ENCODE measurements at places on chromosomes 16 and 17.

DNA sequence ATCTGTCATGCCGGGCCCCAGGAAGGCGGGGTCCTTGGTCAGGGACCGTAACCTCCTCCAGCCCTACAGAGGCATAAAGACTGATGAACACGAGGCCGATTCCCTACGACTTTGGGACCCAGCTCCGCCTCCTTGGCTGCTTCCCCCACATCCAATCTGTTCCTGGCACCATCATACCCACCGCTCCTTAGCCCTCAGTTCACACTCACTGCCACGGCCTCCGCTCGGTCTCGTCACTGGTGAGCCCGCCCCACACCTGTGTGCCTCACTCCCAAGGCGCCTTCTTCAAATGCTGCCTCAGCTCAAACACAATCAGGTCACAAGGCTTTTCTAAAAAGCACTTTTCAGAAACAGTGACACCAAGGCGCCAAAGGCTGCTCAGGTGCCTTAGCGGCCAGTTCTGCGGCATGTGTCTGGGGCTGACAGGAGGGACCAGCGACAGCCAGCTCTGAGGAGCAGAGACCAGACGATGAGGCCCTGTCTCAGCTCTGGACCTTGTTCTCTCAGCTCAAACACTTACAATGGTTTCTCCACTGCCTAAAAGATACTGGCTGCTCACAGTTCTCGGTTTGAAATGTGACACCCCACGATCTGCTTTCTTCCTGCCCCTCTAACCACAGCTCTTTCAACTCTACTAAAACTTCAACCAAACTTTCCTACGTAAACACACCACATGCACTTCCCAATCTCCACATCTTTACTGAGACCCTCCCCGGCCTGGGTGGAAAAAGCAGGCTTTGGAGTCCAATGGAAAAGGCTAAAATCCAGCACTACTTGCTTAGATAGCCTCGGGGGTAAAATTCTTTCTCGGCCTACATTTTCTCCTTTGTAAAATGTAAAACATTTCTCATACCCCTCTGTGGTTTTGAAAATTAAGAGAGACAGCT is 33.2 kb downstream of the CYB5D2 start:
- H3K4me1 ChIP-seq: no peaks in the 10 kb centered on the region
- no peak for DNase-seq
- no peak overlapping the region for H3K4me3 ChIP-seq

GRCh38 chr17:278676-279059 is 73.9 kb downstream of the RPH3AL start:
- no peaks in the 10 kb centered on the region for H3K36me3 ChIP-seq
- no peak overlapping the region for H3K4me3 ChIP-seq
- DNase-seq: peak; percentile 21
- no peak overlapping the region for H3K27ac ChIP-seq
- H3K27me3 ChIP-seq: no peaks in the 10 kb centered on the region

- no peaks in the 10 kb centered on the region for H3K27me3 ChIP-seq
- H3K4me3 ChIP-seq: no peak overlapping the region
- H3K36me3 ChIP-seq: no peaks in the 10 kb centered on the region
- no peaks in the 10 kb centered on the region for H3K4me1 ChIP-seq
- no peak overlapping the region for H3K27ac ChIP-seq
Measured at GRCh38 chr16:60407034-60407433, 1629.2 kb downstream of the CDH8 start.

GRCh38 chr17:28327709-28328108 is 7.6 kb downstream of the IFT20 start:
- no peaks in the 10 kb centered on the region for H3K27me3 ChIP-seq
- H3K4me1 ChIP-seq: no peaks in the 10 kb centered on the region
- DNase-seq: no peak
- H3K27ac ChIP-seq: no peak overlapping the region

DNA sequence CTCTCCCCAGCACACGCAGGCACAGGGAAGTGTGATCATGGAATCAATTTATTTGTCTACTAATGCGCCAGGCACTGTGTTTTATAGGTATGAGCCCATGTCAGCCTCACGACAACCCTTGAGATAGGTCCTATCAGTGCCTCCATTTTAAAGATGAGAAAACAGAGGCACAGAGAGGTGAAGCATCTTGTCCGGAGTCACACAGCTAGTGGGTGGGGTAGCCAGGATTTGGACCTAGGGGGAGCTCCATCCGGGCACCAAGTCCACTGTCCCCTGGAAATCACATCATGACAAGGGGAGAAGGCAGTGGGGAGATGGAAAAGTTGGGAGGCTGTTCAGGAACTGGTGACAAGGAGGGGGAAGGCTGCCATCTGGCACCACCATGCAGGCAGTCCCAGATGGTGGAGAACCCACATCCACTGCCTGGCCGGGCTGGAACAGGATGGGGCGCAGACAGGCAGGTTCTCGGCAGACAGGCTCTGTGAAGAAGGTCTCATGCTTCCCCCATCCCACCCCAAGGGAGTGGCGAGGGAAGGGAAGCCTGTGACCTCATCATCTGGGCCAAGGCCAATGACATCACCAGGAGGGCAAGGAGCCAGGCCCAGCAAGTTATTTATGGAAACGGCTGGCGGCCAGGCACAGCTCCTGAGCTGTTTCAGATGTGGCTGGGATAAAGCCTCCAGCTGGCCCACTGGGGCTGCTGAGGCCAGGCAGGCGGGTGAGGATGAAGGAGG is 126.0 kb upstream of the SDK2 start:
- H3K4me1 ChIP-seq: peaks cover 28% of the 10 kb centered on the region
- peak; percentile 67 for DNase-seq
- H3K27me3 ChIP-seq: no peaks in the 10 kb centered on the region
- H3K36me3 ChIP-seq: no peaks in the 10 kb centered on the region
- no peak overlapping the region for H3K27ac ChIP-seq

DNA sequence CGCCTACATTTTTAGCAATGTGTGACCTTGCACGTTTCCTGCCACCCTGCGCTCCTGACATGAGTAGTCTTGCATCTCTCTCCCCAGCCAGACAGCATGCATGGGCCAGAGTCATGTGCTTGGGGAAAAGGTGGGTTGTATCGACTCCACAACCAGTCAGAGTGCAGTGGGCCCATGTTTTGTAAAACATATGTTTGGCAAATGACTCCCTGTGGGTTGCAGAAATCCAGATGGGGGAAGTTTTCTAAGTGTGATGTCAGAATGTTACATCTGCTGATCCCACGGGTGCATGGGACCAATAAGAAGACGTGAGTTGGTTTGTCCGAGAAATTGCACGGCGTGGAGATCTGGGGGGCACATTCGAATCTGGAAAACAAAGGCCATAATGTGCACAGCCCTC is 147.1 kb downstream of the FOXL1 start:
- DNase-seq: no peak
- no peaks in the 10 kb centered on the region for H3K36me3 ChIP-seq
- no peaks in the 10 kb centered on the region for H3K4me1 ChIP-seq
- H3K4me3 ChIP-seq: no peak overlapping the region
- no peak overlapping the region for H3K27ac ChIP-seq

- peaks cover 23% of the 10 kb centered on the region for H3K4me1 ChIP-seq
- peak overlapping the region; percentile 71 for H3K4me3 ChIP-seq
- no peaks in the 10 kb centered on the region for H3K27me3 ChIP-seq
- peak overlapping the region; percentile 82 for H3K27ac ChIP-seq
- H3K36me3 ChIP-seq: no peaks in the 10 kb centered on the region
- no peak for DNase-seq
Measured at GRCh38 chr17:80034791-80035686, 633 bp downstream of the TBC1D16 start.

DNA sequence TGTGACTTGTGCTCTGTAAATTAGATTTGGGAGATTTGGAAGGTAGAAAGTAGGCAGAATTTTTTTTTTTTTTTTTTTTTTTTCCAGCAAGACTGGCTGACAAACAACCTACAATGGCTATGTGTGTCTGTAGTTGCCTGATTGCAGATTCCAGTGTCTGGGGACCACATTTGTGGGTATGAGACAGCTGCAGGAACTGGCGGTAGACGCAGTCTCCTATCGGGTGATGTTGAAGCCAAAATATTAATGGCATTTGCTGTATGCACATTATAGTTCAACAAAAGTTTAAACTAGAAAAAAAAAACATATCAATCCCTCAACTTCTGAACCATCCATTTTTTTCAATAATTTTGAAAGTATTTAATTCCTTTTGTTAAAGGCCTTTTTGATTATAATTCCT is 665.2 kb downstream of the TOX3 start:
- DNase-seq: no peak
- H3K4me1 ChIP-seq: no peaks in the 10 kb centered on the region
- no peak overlapping the region for H3K4me3 ChIP-seq

DNA sequence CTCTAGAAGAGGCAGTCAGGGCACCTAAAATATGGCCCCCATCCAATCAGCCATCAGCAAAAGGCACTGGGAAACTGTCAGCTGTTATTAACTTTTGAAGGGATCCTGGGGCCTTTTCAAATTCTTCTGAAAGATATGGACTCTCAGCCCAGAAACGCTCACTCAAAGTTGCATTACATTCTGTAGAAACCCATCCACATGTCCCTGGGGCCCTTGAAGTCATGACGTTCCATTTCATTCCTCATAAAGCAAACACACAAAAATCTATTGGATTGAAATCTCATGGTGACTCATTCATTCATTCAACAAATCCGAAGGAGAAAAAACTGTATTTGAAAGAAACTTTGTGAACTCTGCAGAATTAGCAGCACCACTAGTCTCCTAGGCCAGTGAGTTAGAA is 215.3 kb downstream of the C16orf95 start:
- no peak for DNase-seq
- H3K4me1 ChIP-seq: peaks cover 10% of the 10 kb centered on the region
- no peak overlapping the region for H3K4me3 ChIP-seq
- no peaks in the 10 kb centered on the region for H3K36me3 ChIP-seq
- no peak overlapping the region for H3K27ac ChIP-seq

DNA sequence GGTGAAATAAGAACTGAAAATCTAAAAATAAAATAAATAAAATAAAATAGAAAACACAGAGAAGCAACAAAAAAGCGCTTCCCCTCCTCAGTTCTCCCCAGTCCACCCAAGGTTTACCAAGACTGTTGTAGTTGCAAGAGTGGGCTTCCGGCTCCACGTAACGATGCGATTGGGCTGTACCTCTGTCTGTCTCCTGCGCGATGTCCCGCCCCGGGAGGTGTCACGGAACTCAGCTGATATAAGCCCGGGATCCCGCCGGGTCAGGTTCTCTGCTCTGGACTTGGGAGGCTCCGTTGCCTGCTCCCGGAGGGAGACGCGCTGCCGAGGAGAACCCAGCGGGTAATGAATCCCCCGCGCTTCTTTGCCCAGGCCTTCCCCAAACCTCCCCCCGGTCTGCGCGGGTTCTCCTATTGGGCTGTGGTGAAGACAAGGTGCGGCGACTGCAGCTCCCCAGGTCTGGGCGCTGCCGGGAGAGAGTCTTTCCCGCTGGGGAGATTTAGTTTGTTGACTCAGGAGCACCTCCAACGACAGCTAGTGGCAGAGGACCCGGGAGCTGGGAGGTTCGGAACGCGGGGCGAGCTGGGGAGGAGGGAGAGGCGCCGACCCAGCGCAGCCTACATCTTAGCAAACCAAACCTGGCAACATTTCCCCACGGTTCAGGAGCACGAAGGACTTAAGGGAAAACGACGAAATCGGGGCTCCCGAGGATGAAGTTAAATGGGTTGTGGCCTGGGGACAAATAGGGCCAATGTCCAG is at the start of gene SLFN5:
SLFN5 (plus strand) TSS at position 268 of the 756 bp plus-strand sequence. CDS start 15,619 bp downstream, outside the sequence.
- peaks cover 20% of the 10 kb centered on the region for H3K4me1 ChIP-seq
- H3K36me3 ChIP-seq: no peaks in the 10 kb centered on the region
- no peaks in the 10 kb centered on the region for H3K27me3 ChIP-seq

GRCh38 chr16:83374979-83375378 is 432.8 kb upstream of the HSBP1 start:
- H3K27ac ChIP-seq: no peak overlapping the region
- H3K4me1 ChIP-seq: no peaks in the 10 kb centered on the region
- no peak overlapping the region for H3K4me3 ChIP-seq
- no peak for DNase-seq
- no peaks in the 10 kb centered on the region for H3K36me3 ChIP-seq
- H3K27me3 ChIP-seq: no peaks in the 10 kb centered on the region

GRCh38 chr16:84286578-84287240 is 8.0 kb upstream of the WFDC1 start:
- no peaks in the 10 kb centered on the region for H3K36me3 ChIP-seq
- H3K27me3 ChIP-seq: no peaks in the 10 kb centered on the region
- no peak overlapping the region for H3K4me3 ChIP-seq

- no peaks in the 10 kb centered on the region for H3K36me3 ChIP-seq
- H3K27ac ChIP-seq: no peak overlapping the region
- DNase-seq: no peak
- H3K27me3 ChIP-seq: no peaks in the 10 kb centered on the region
- H3K4me3 ChIP-seq: no peak overlapping the region
Measured at GRCh38 chr17:7631398-7632380, 1.8 kb downstream of the SHBG start.

GRCh38 chr16:28318042-28318744 is 25.9 kb downstream of the SBK1 start:
- H3K4me3 ChIP-seq: no peak overlapping the region
- H3K4me1 ChIP-seq: no peaks in the 10 kb centered on the region
- DNase-seq: no peak
- H3K36me3 ChIP-seq: no peaks in the 10 kb centered on the region
- no peaks in the 10 kb centered on the region for H3K27me3 ChIP-seq

DNA sequence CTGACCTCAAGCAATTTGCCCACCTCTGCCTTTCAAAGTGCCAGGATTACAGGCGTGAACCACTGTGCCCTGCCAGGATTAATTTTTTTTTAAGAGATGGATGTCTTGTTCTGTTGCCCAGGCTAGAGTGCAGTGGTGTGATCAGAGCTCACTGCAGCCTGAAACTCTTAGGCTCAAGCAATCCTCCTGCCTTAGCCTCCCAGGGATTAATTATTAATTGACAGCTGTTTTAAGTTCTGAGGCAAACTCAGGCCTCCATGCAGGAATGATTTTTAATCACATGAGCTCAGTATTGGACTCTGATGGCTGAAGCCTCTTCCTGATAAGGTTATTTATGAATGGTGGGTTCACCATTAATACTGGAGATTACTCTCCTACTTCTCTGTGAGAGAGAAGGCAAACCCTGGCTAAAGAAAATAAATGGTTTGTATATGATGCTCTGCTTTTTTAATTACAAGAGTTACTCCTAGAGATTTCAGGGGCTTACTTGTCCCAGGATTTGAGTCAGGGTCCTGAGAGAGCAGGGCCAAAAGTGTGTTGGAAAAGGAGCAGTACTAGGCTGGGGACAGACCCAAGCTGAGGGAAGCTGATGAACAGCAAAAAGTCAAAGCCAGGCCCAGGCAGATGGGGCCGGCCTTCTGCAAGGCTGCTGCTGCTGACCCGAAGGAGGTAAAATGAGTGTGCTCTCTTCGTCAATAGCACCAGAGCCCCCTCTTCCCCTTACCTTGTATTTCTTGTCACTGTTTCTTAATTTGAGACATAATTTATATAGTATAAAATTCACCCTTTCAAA is 56.9 kb upstream of the HAS3 start:
- no peaks in the 10 kb centered on the region for H3K4me1 ChIP-seq
- DNase-seq: no peak
- H3K27me3 ChIP-seq: no peaks in the 10 kb centered on the region
- H3K4me3 ChIP-seq: no peak overlapping the region
- peaks cover 7% of the 10 kb centered on the region for H3K36me3 ChIP-seq

DNA sequence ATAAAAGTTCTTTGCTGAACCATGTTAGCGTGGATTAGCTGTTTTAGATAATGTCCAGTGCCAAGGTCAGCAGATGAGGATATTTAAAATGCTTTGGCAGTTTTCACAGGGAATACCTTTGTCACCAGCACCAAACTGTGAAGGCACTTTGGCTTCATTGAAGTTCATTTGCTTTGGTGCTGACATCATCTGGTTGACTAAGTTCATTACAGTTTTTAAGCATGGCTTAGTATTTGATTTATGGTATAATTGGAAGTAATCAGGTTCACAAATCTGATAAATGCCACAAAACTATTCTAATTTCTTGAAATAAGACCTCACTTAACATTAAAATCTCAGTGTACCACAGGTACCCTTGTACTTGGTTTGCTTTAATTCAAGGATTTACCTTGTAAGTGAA is 4.3 kb downstream of the GID4 start:
- no peak for DNase-seq
- no peaks in the 10 kb centered on the region for H3K27me3 ChIP-seq
- H3K4me1 ChIP-seq: peaks cover 27% of the 10 kb centered on the region
- H3K27ac ChIP-seq: no peak overlapping the region
